Thyroid gland (tissue), 4 donors: ENCODE measurements at places on chromosomes 1 and 21.

GRCh38 chr1:29960156-29960755 is 723.9 kb downstream of the PTPRU start:
- no peak for DNase-seq
- H3K27ac ChIP-seq: no peak overlapping the region
- H3K27me3 ChIP-seq: no peaks in the 10 kb centered on the region
- no peak overlapping the region for H3K4me3 ChIP-seq
- H3K4me1 ChIP-seq: no peaks in the 10 kb centered on the region
- H3K36me3 ChIP-seq: no peaks in the 10 kb centered on the region

- peaks cover 11% of the 10 kb centered on the region for H3K4me1 ChIP-seq
- no peaks in the 10 kb centered on the region for H3K36me3 ChIP-seq
- H3K27ac ChIP-seq: peak overlapping the region; percentile 10
- H3K4me3 ChIP-seq: no peak overlapping the region
These were observed 315.5 kb downstream of the TGFB2 start for GRCh38 chr1:218660678-218661053.

- no peaks in the 10 kb centered on the region for H3K36me3 ChIP-seq
- H3K4me3 ChIP-seq: no peak overlapping the region
- no peak for DNase-seq
- no peaks in the 10 kb centered on the region for H3K27me3 ChIP-seq
- no peak overlapping the region for H3K27ac ChIP-seq
- no peaks in the 10 kb centered on the region for H3K4me1 ChIP-seq
These were observed 60.1 kb downstream of the DNAH14 start for GRCh38 chr1:224989615-224990014.

- H3K4me3 ChIP-seq: peak overlapping the region; percentile 97
- H3K27me3 ChIP-seq: no peaks in the 10 kb centered on the region
- H3K36me3 ChIP-seq: peaks cover 40% of the 10 kb centered on the region
- H3K4me1 ChIP-seq: peaks cover 41% of the 10 kb centered on the region
- H3K27ac ChIP-seq: peak overlapping the region; percentile 94
- DNase-seq: no peak
These were observed 1.1 kb downstream of the TXNIP start for GRCh38 chr1:145995148-145995881.

- DNase-seq: no peak
- no peaks in the 10 kb centered on the region for H3K36me3 ChIP-seq
- no peak overlapping the region for H3K27ac ChIP-seq
These were observed 10.0 kb upstream of the IGSF3 start for GRCh38 chr1:116677474-116678062.

DNA sequence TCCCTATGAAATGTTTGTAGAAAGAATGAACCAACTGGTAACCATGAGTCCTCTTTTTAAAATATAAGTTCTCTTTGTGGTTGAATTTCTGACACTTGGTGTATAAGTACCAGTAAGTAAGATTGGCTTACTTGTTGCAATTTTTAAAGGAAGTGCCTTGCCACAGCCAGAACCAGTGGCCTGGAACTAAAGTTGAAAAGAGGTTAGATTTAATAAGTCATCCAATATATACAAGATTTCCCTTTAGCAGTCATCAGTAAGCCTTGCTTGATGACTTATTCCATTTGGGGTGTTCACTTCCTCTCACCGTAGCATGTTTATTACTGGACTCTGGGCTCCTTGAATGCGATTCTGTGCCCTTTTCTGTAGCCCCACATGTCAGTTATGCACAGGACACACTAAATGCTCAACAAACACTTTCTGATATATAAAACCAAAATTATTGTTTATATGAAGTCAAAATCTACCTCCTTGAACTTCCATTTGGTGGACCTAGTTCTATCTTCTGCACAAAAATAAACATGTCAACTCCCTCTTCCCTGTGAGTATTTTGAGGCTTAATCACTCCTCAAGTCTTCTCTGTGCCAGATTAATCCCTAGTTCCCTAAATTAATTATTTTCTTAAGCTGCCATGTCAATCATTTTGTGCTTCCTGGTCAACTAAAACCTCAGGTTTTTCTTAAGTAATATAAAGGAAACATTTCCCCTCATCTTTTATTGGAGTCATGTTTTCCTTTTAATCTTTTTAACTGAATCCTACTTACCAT is 218.1 kb downstream of the ST6GALNAC3 start:
- no peaks in the 10 kb centered on the region for H3K27me3 ChIP-seq
- no peak overlapping the region for H3K27ac ChIP-seq
- H3K4me3 ChIP-seq: no peak overlapping the region
- no peaks in the 10 kb centered on the region for H3K36me3 ChIP-seq
- peaks cover 18% of the 10 kb centered on the region for H3K4me1 ChIP-seq

DNA sequence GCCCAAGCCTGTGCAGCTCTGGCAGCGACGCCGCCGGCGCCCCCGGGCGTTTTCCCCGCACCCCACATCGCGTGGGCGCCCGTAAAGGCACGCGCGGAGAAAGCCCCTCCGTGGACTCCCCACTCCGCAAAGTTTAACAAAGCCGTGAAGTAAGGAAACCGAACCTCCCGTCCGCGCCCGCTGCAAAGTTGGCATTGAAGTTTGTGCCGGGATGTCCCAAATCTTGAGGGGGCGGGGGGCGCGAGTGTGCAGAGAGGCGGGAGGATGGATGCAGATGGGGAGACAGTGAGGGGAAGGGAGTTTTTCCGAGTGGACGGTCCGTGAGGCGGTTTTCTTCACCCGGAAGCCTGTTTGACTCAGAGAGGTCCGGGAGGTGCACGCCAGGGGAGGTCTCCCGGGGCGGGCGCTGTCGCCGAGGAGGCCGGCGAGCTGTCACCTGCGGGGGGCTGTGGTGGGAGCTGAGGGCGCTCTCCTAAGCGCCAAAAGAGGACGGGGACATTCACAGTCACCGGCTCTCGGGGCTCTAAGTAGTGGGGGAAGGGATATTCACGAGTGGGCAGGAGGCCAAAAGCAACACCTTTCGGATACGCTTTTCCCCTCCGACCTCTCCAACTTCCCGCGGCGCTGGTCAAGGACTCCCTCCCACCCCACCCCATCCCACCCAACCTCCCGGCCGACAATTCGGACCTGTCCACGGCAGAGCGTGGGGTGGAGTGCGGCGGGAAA is 1.3 kb downstream of the WLS start:
- H3K27me3 ChIP-seq: no peaks in the 10 kb centered on the region
- DNase-seq: peak; percentile 49
- H3K36me3 ChIP-seq: no peaks in the 10 kb centered on the region
- peaks cover 9% of the 10 kb centered on the region for H3K4me1 ChIP-seq
- peak overlapping the region; percentile 70 for H3K4me3 ChIP-seq
- peak overlapping the region; percentile 45 for H3K27ac ChIP-seq

- H3K27ac ChIP-seq: no peak overlapping the region
- DNase-seq: peak; percentile 51
- H3K36me3 ChIP-seq: no peaks in the 10 kb centered on the region
- no peak overlapping the region for H3K4me3 ChIP-seq
- H3K4me1 ChIP-seq: no peaks in the 10 kb centered on the region
- H3K27me3 ChIP-seq: no peaks in the 10 kb centered on the region
These were observed 22.7 kb downstream of the PGM1 start for GRCh38 chr1:63615768-63616420.

GRCh38 chr21:29810871-29811270 is 128.9 kb downstream of the GRIK1 start:
- H3K4me3 ChIP-seq: no peak overlapping the region
- no peaks in the 10 kb centered on the region for H3K27me3 ChIP-seq
- DNase-seq: no peak
- no peaks in the 10 kb centered on the region for H3K4me1 ChIP-seq

DNA sequence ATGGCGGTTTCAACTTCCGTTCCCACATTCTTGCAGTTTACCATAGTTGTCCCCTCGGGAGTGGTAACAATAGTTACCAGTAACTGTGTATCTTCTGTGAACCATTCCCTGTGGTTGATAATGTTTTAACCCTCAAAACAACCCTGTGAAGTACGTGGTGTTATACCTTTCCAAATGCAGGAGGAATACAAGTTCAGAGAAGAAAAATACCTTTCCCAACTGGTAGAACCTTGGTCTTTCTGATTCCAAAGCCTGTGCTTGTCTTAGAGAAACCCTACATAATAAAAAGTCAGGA is 789 bp downstream of the BTF3L4 start:
- DNase-seq: no peak
- peak overlapping the region; percentile 79 for H3K4me3 ChIP-seq
- peaks cover 30% of the 10 kb centered on the region for H3K4me1 ChIP-seq
- no peaks in the 10 kb centered on the region for H3K27me3 ChIP-seq
- peaks cover 8% of the 10 kb centered on the region for H3K36me3 ChIP-seq
- no peak overlapping the region for H3K27ac ChIP-seq

GRCh38 chr1:53359225-53359933 is 31.5 kb upstream of the LRP8 start:
- no peak overlapping the region for H3K4me3 ChIP-seq
- no peaks in the 10 kb centered on the region for H3K36me3 ChIP-seq
- no peak for DNase-seq
- H3K27ac ChIP-seq: no peak overlapping the region
- H3K4me1 ChIP-seq: no peaks in the 10 kb centered on the region
- H3K27me3 ChIP-seq: no peaks in the 10 kb centered on the region

GRCh38 chr1:90721210-90722194 is 4.4 kb upstream of the BARHL2 start:
- H3K4me1 ChIP-seq: peaks cover 58% of the 10 kb centered on the region
- no peaks in the 10 kb centered on the region for H3K36me3 ChIP-seq
- peaks cover 62% of the 10 kb centered on the region for H3K27me3 ChIP-seq

GRCh38 chr1:205348554-205349487 is 7.9 kb downstream of the KLHDC8A start:
- no peak overlapping the region for H3K4me3 ChIP-seq
- no peaks in the 10 kb centered on the region for H3K36me3 ChIP-seq
- H3K27ac ChIP-seq: no peak overlapping the region
- no peak for DNase-seq

GRCh38 chr1:242723044-242723716 is 198.7 kb upstream of the PLD5 start:
- no peak overlapping the region for H3K27ac ChIP-seq
- H3K4me1 ChIP-seq: no peaks in the 10 kb centered on the region
- no peaks in the 10 kb centered on the region for H3K36me3 ChIP-seq
- no peak overlapping the region for H3K4me3 ChIP-seq
- no peaks in the 10 kb centered on the region for H3K27me3 ChIP-seq

DNA sequence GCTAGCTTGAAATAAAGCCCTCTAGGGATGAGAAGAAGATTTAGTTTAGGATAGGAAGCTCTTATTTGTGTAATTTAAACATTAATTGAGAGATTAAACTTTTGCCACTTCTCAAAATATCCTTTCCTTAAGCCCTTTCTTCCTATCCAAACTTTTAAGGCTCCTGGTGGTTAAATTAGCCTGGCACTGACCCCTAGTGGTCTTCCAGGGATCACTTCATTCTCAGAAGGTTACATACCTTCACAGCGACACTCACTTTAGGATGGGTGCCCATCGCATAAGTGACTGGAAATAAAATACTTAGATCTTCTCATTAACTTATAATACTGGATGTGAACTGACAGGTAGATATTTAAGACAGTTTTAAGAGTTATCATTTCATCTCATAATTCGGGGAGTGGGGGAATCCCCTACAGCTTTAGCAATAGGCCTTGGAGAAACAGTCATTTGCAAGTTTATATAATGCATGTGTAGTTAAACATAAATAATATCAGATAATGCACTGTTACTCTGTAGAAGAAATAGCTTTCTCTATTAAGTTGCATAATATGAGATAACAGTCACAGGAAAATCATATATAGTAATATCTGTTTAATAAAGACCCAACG is 7.4 kb downstream of the LHX9 start:
- no peaks in the 10 kb centered on the region for H3K36me3 ChIP-seq
- DNase-seq: peak; percentile 53

- H3K36me3 ChIP-seq: no peaks in the 10 kb centered on the region
- peak overlapping the region; percentile 48 for H3K27ac ChIP-seq
- no peaks in the 10 kb centered on the region for H3K27me3 ChIP-seq
- no peak overlapping the region for H3K4me3 ChIP-seq
- peaks cover 41% of the 10 kb centered on the region for H3K4me1 ChIP-seq
These were observed 127.2 kb downstream of the LACTBL1 start for GRCh38 chr1:22845398-22845935.

- H3K27me3 ChIP-seq: no peaks in the 10 kb centered on the region
- peak overlapping the region; percentile 93 for H3K27ac ChIP-seq
- no peaks in the 10 kb centered on the region for H3K36me3 ChIP-seq
- H3K4me1 ChIP-seq: peaks cover 65% of the 10 kb centered on the region
These were observed 760 bp upstream of the TINAGL1 start for GRCh38 chr1:31575369-31576140.

GRCh38 chr1:156816561-156817328 is at the start of gene SH2D2A:
Gene SH2D2A, minus strand, starts transcription at chr1:156816848. Its CDS starts 140 bp downstream, at chr1:156816708.
- no peak within 1 kb of the TSS for H3K4me3 ChIP-seq
- H3K27me3 ChIP-seq: no peaks in the 10 kb centered on the region
- H3K4me1 ChIP-seq: peaks cover 10% of the 10 kb centered on the region
- peak; percentile 26 for DNase-seq
- H3K27ac ChIP-seq: peak within 1 kb of the TSS; percentile 23

DNA sequence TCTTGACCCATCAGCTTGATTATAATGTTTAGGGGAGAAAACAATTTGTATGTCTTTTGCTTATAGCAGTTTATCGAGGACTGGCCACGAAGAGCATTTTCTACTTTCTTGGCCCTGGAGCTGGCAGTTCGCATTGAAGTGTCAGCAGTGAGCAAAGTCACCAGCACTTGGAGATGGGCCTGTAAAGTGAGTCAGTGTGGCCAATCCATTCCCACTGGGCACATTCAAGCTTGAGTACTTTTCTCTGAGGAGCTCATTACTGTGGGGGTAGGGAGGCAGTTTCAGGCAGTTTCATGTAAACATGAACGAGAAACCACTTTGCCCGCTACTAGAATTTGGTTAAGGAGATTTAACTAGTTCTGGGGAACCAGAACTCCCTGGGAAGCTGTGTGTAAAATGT is 164.8 kb downstream of the PRDM2 start:
- H3K27ac ChIP-seq: no peak overlapping the region
- no peaks in the 10 kb centered on the region for H3K27me3 ChIP-seq
- no peaks in the 10 kb centered on the region for H3K36me3 ChIP-seq
- H3K4me1 ChIP-seq: no peaks in the 10 kb centered on the region

DNA sequence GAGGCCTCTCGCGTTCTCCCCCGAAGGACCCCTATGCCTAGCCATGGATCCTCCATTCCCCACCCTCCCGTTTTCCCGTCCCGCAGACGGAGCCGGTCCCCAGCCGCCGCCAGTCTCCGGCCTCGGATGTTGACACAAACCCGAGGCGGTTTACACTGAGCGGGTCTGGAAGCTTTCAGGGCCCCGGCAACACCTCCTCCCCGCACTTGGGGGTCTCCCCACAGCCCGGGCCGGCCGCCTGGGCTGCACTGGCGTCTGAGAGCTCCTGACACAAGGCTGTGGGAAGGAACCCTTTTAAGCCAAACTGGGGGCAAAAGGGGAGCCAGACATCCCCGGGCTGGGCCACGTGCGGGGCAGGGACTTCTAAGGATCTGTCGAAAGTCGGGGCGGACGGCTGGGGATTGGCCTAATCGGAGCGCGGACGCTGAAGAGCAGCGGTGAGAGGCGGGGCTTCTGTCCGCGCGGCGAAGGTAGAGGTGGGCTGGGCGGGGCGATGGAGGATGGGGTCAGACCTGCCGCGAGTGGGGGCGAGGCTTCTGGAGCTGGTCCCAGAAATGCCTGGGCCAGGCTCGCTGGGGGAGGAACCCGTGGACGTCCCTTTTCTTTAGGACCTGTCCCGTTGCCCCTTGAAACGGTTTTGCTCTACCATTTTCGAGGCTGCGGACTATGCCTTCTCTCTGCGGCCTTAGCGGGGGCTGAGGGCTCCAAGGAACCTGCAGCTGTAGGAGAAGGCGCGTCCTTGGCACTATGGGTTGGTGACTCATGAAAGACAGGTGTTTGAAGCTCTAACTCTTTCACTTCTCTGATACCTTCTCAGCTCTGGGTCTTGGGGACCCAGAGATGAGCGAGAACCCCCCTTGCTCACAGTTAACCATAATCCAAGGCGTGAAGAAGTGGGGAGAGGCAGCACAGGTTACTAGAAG is 1.2 kb upstream of the HPCAL4 start:
- H3K4me1 ChIP-seq: peaks cover 19% of the 10 kb centered on the region
- no peaks in the 10 kb centered on the region for H3K27me3 ChIP-seq
- DNase-seq: peak; percentile 60
- no peak overlapping the region for H3K27ac ChIP-seq
- H3K4me3 ChIP-seq: no peak overlapping the region
